ENCODE measurements at places on chromosomes 6 and 20.

DNA sequence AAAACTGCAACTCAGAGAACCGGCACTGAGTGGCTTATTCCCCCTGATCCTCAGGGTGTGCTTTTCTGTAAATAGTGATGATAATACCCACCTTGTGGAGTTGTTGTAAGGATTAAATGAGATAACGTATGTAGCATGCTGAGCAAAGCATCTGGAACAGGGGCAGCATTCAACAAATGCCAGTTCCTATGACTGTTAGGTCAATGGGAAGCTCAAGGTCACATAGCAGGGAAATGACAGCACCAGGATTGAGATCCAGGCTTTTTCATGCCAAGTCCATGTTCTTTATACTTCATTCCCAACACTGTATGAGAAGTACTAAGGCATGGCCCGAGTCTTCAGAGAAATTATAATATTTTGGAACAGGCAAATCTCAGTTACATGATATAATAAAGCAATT, 5.1 kb downstream of the RCAN2 start:
- no peak for DNase-seq

DNA sequence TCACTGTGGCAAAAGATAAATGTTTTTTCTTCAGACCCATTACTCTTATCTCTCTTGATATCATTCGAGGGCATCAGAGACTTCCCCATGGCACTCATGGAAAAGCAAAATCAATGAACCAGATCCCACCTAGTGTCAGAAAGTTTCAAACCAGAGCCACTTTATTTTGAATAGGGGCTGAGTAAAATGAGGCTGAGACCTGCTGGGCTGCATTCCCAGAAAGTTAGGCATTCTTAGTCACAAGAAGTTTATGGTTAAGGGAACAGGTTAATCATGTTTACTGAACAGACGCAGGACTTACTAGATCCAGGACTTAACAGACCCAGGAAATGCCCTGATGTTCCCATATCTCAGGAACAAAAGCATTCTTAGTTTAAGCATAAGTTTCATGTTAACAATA, 369.9 kb downstream of the BTBD3 start:
- DNase-seq = no peak

GRCh38 chr20:54063992-54064676, 6.3 kb downstream of the BCAS1 start:
- no peak for DNase-seq

DNA sequence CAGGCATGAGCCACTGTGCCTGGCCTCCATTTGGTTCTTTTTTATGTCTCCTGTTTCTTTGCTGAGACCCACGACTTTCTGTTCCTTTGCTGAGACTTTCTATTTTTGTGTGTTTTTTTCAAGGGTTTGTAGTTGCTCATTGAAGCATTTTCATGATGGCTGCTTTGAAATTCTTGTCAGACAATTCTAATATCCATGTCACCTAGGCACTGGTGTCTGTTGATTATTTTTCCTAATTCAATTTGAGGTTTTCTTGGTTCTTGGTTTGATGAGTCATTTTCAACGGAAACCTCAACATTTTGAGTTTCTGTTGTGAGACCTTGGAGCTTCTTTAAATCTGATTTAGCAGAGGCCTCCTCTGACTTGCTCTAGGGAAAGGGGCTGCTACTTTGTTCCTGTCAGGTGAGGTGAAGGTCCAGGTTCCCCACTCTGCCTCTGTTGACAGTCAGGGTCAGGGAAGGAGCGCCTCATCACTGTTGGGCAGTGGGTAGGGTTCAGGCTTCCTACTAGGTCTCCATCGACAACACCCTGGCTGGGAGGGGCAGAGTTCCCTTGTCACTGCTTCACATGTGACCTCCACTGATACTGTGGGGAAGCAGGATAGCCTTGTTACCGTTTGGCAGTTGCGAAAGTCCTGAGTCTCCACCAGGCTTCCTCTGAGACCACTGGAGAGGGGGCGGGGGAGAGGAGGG, 67.2 kb upstream of the RNF24 start:
- DNase-seq = peak; percentile 14

- no peak for DNase-seq
Observed at GRCh38 chr6:69917834-69918233, 51.5 kb downstream of the COL19A1 start.

DNA sequence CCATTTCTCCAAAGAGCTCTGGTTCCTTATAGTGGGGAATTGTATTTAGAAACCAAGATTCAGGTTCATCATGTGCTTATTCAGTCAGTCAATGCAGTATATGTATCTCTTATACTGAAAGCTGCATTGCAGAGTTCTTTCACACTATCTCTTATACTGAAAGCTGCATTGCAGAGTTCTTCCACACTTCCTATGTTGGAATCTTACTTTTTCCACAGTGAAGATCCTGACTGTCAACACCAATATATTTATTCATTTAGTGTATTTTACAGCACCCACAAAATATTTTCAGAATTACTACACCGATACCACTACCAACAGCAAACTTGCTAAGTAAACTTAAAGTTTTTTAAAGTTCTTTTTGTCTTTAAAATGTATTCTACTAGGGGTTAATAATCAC, 349.3 kb upstream of the MMS22L start:
- DNase-seq = no peak

DNA sequence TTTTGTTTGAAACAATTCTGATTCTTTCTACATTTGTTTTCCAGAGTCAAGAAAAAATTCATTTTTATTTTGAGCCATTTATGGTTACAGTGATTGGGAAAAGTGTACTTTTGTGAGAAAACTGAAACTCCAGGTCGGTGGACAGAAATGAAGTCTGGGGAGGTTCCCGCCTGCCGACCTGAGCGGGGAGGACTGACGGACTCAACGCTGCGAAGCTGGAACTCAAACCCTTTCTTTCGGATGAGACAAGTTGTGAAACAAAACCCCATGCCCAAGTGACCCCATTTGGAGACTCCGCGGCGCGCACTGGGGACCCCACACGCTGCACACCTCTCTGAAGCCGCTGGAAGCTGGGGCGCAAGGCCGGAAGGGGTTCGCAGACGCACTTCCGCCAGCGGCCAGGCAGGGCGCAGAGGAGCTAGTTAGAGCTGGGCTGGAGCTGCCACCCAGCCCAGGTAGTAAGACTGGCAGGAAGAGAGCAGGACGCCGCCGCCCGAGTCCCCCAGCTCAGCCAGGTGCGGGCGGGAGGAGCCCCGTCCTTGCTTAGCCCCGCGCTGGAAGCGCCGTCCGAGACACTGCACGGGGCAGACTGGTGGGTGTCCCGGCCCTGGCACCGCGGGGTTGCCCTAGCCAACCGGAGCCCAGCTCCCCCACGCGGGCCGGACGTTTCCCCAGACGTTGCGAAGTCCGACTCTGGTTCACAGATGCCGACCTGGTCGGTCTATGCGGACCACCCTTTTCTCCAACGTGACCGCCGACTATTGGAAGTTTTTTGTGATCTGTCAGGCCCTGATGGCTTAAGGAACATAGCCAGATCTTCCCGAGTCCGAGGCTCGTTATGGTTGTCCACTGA, 19.8 kb upstream of the ZSCAN16 start:
- peak; percentile 70 for DNase-seq

GRCh38 chr6:113837170-113837569, 20.0 kb upstream of the MARCKS start:
- no peak for DNase-seq

DNA sequence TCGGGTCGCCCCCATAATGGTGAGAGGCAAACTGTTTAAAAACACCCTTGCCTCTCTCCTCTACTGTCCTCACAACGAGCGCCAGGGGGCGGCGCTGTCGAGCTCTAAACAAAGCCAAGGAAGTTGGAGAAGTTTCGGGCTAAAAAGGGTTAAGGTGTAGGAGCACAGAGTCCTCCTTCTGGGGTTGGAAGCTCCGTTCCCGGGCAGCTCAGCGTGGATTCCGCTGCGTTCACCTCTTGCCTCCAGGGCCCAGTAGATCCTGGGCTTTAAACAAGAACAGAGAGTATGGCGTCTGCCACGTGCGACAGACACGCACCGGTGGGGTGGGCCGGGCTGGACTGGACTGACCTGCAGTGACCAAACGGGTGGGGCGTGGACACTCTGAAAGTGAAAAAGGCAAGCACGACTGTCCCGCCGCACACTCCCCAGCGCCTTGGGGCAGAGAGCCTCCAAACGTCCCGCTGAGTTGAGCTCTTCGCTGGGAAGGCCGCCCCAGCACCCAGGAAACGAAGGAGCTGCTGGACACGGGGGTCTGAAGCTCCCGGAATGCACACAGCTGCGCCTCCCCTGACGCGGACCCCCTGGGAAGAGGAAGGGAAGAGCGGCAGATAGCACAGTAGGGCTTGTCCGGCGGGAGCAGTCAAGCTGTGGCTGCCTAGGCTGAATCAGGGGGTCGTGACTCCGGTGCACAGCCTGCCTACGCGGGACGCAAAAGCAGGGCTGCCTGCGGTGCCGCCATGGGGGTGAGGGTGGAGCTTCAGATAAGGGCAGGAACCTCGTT, 1.6 kb upstream of the THBD start:
- no peak for DNase-seq

- no peak for DNase-seq
Observed at GRCh38 chr6:122791310-122791679, 2.2 kb downstream of the SMPDL3A start.

- no peak for DNase-seq
Observed at GRCh38 chr6:42401613-42401951, 50.1 kb downstream of the TRERF1 start.

GRCh38 chr6:67129780-67130179, 1422.8 kb upstream of the EYS start:
- no peak for DNase-seq

Measured in T-helper 17 cell (primary cell).